ENCODE measurements at places on chromosomes 4 and X. TPM values are rescaled to one million over a fixed set of nuclear protein-coding genes. Genes with fewer than 3 reads are reported as not detected.

Gene LDOC1
- total RNA-seq: 40.6 TPM

Gene COX7B
- 852 TPM for total RNA-seq

Gene SRD5A3
- total RNA-seq: 24.0 TPM

Gene DIPK2B
- 0.40 TPM for total RNA-seq

Data from PC-3 (cell line).